ENCODE measurements at places on chromosomes 2 and 18. TPM values are rescaled to one million over a fixed set of nuclear protein-coding genes. Genes with fewer than 3 reads are reported as not detected.
A peak's percentile ranks its signal among the peaks of the same experiment; 100 is the strongest.

- no peak for DNase-seq
Measured at GRCh38 chr2:3958969-3959368, 255.6 kb downstream of the DCDC2C start.

DNA sequence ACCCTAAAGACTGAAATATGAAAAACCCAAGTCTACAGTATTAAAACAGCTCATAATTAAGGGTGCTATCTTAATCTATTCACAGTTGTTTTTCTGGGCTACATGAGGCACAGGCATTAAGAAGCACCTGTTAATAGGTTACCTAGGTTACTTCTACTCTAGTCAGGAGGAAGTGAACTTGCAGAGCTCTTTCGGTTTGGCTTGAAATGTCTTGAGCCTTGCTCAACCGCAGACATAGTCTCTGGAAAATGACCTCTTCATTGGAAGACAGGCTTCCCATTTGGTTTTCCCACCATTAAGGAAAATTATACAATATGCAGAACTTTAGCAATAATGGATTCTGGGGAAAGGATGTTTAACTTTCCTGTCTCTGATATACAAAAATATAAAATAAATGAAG lies 142.3 kb upstream of the KCNJ3 start:
- DNase-seq: no peak

GRCh38 chr2:32931945-32932709 lies 14.6 kb upstream of the LTBP1 start:
- peak; percentile 36 for DNase-seq

The FBXO36 gene
- total RNA-seq: 5.0 TPM

Data from A673 (cell line).